ENCODE measurements at places on chromosomes 4 and X.

- no peak for DNase-seq
Observed at GRCh38 chr4:24126776-24127175, 236.9 kb upstream of the PPARGC1A start.

GRCh38 chr4:160450876-160451275, 1348.0 kb downstream of the RAPGEF2 start:
- no peak for DNase-seq

DNA sequence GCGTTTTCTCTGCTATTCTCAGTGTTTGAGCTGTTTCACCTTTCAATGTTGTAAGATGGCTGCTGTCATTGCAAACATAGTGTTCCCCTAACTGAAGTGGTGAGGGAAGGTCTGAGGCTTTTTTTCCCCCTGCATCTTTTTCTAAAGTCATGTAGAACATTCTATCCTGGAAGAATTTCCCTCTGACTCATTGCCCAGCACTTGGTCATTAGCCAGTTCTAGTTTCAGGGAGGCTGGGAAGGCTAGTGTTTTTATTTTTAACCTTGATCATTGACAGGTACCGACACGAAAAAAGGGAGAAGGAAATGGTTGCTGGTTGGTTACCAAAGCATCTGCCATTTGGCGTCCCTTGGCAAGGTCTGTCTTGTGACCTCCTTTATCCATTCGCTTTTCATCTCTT, 6.6 kb downstream of the LANCL3 start:
- DNase-seq = no peak

- DNase-seq = no peak
Observed at GRCh38 chrX:40418813-40419195, 162.0 kb upstream of the ATP6AP2 start.

GRCh38 chr4:76441881-76442280, 6.9 kb downstream of the SHROOM3 start:
- no peak for DNase-seq

GRCh38 chr4:143643399-143643798, 57.1 kb downstream of the FREM3 start:
- DNase-seq = no peak

DNA sequence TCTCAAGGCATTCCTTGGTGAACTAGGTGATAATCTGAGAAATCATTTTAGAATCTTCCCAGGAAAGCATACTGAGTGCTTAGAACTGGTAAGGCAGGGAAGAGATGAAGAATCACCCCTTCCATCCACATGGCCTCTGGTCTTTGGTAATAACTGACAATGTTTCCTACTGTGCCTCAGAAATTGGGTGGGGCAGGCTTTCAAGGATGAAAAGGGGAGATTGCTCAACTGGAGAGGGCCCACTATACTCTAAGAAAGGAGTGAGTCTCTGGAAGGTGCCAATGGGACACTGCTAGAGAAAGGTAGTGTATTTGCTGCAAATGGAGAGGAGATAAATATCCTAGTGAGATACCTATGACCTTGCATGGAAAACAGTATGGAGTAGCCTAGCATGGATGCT, 135.0 kb upstream of the SCML1 start:
- no peak for DNase-seq

- no peak for DNase-seq
Observed at GRCh38 chrX:103360092-103360491, 3.8 kb downstream of the TCEAL9 start.

- DNase-seq = no peak
Observed at GRCh38 chr4:159297091-159297490, 194.2 kb downstream of the RAPGEF2 start.

DNA sequence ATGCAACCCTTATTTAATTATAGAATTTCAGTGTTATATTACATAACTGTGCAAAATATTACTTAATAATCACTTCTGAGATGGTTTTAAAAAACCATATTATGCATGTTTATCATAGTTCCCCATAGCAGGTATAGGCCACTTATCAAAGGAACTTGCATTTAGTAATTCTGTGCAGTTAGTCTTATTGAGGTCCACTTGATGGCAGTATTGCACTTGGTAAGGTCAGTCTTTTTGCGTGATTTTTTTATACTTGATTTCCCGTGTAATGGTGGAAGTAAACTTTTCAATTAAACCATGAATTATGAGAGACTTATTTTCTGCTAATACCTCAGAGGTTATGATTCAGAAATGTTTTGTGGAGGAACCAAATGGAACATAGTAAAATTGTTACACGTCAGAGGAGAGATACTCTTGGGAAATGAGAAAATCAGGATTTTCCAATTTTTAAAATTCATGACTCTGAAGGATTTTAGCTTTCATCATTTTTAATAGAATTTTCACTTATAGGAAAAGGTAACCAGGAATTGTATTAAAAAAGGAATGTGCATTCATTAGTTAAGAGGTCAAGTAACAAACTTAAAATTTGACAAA, 230.0 kb downstream of the CCSER1 start:
- DNase-seq = no peak

DNA sequence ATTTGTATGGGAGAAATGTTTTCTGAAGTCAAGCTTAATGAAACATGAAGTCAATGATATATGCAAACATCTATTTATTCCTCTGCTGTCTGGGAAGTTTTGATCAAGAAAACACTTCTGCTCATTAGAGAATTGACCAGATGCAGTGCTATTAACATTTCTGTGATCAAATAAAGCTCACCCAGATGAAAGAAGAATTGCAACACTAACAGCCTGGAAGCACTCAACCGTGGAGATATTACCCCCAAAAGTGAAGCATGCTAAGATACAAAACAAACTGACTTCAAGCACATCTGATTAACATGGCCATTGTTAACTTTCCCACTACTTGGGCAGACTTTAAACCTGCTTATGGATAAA, 73.7 kb upstream of the GUCY1A1 start:
- no peak for DNase-seq

DNA sequence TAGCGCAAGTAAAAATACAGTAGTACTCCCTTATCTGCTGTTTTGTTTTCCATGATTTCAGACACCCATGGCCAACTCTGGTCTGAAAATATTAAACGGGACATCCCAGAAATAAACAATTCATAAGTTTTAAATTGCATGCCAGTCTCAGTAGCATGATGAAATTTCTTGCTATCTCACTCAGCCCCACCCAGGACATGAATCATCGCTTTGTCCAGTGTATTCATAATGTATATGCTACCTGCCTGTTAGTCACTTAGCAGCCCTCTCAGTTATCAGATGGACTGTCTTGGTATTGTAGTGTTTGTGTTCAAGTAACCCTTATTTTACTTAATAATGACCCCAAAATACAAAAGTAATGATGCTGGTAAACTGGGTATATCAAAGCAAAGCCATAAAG, 158.2 kb upstream of the DDIT4L start:
- DNase-seq = no peak

DNA sequence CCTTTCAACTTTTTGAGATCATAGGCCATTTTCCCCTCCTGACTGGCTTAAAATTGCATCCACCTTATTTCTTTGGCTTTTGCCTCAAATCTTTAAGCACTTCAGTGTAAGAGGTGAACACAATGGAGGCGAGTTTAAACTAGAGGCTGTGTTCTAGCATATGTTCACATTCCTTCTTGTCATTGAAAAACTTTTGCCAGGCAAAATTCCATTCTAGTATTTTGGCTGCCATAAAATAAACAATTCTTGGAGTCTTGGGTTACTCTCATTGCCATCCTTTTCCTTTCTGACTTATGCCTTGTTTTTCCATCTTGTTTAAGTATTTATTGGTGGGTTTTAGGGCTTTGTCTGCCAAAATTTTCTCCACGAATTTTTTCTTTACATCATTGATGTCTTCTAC, 137.3 kb upstream of the ANXA10 start:
- DNase-seq = no peak

- DNase-seq = no peak
Observed at GRCh38 chr4:144402176-144402575, 243.8 kb upstream of the HHIP start.

DNA sequence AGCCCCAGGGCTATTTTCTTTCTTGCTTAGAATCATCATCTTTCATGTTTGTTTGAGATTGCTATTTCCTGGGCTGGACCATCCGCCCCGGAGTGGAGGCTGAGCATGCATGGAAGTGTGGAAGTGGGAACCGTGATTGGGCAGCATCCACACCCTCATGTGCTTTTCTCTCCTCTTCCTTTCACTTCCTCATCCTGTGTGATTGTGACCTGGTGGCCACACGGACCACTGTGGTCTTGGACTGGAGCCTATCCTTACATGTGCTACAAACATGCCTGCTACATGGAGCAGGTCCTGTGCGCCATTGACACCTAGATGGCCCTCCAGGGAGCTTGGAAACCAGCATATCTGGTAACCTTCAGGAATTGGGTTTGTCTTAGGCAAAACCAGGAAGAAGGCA, 175.9 kb upstream of the LCORL start:
- no peak for DNase-seq

GRCh38 chrX:122119361-122119760, 1064.7 kb upstream of the GRIA3 start:
- DNase-seq = no peak

DNA sequence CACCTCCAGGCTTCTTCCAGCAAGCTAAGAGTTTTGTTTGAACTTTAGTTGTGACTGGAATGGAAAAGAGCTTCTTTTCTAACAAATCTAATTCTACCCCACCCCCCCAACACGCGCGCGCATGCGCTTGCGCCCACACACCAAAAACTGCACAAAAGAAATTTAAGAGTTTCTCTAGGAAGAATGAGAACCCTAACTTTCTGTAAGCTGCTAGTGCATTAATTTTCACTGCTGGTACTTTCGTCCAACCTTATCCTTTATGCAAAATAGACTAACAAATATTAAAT, 9.0 kb upstream of the INTU start:
- DNase-seq = no peak

GRCh38 chr4:147842573-147842972, 110.7 kb downstream of the ARHGAP10 start:
- DNase-seq = no peak

GRCh38 chr4:43089730-43090129, 197.2 kb downstream of the GRXCR1 start:
- DNase-seq = no peak

Measured in stimulated activated CD8-positive, alpha-beta memory T cell treated with anti-CD3 and anti-CD28 coated beads, Interleukin-12 subunit alpha, Interleukin-12 subunit beta, amount 100 ng/mL, for 4 hours (primary cell).